ENCODE measurements at places on chromosomes 12 and 14.

DNA sequence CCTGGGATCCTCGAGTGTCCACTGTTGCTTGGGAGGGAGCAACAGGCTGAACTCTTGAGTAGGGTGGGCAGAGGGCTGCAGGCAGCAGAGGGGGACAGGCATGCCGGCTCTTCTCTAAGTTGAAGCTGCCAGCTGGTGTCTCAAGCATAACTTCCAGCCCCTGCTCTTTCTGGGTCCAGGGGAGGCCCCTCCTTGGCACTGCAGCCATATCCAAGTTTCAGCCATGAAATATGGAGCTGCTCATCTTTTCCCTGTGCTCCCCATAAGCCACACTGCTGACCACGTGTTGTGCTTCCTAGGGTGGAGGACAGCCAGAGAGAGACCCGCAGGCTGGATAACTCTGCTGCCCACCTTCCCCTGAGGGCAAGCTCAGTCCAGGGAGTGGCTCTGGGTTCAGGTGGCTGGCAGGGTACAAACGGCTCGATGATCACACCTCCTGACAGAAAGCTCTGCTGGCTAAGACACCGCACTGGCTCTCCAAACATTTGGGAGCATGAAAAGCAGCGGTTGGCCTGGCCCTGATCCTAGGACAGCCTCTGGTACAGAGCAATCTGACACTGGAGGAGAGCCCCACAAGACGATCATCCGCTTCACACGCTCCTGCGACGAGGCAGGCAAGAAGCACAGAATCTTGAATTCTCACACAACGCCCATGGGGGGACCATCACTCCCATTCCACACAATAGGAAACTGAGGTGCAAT, 79.6 kb downstream of the PITPNM2 start:
- DNase-seq: no peak

DNA sequence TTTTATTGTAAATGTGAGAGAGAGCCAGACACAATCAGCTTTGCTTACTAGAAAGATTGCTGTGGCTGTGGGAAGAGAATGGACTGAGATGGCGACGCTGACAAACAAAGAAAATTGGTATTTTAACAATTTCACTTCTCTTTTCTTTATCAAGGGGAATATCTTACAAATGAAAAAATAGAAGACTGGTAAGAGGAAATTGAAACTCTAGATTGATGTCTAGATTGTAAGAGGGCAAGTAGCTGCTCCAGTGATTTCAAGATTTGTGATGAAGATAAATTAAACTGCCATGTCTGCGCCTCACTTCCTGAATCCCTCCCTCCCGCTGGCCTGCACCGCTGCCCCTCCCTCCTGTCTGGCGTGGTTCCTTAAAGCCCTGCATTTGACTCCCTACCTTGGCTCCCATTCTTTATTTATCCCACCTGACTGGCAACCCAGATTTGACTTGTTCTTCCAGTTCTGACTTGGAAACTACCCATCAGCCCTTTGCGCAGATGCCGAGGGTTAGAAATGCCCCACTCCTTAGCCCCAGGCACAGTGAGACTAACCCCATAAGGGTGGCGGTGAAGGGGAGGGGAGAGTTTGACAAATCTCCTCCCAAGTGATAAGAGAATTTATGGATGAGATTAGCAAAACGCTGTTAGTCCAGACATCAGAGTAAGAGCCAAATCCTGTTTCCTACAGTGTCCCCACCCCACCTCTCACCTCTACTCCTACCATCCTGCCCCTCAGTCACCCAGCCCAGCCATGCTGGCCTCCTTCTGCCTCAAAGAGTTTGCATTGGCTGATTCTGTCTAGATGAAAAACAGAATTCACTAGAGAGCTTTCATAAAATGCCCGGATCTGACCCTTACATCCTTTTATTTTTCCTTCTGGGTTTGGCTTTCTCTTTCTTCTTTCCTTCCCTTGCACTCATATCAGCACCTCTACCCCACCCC, 125.3 kb upstream of the ATF7IP start:
- no peak for DNase-seq

DNA sequence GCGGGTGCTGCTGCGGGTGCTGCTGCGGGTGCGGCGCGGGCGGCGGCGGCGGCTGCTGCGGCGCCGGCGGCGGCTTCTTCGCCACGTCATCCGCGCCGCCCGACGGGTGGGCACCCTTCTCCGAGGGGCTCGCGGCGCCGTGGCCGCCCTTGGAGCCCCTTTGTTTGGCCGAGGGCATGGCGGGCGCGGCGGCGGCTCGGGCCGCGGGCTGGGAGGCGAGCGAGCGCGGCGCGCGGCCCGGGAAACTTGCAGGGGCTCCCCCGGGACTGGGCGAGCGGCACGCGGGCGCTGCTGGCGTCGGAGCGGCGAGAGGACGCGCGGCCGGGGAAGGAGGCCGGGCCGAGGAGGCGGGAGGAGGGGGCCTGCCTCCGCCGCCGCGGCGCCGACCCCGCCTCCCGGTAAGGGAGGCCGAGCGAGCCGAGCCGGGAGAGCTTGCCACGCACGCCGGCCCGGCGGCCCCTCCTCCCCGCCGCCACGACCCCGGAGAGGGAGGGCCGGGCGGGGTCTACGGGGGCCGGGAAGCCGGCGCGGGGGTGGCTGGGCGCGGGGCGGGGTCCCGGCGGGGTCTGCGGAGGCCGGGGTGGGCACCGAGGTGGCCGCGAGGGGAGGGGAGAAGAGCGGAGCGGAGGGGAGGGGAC, at the start of gene CKAP4:
Gene CKAP4 (minus strand): TSS at position 347 of the 638 bp plus-strand sequence. CDS start 169 bp downstream, at position 178.
- peak; percentile 40 for DNase-seq

- no peak for DNase-seq
Measured at GRCh38 chr14:100212476-100213333, 26.2 kb upstream of the YY1 start.

DNA sequence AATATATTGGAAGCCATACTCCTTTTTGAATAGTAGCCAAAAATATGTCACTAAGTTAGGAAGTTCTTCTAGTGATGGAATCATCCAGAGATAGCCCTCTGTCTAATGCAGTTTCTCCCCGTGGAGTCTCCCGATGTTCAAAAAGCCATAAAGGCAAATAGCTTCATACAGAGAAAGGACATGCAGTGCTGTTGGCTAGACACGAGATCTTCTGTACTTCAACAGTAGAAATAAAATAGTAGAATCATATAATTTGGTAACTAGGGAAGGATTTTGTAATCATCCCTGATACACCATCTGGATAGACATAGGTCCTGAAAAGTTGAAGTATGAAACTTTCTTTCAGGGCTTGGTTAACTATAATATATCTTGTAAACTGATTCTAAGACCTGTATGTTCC, 27.6 kb downstream of the LRFN5 start:
- no peak for DNase-seq

DNA sequence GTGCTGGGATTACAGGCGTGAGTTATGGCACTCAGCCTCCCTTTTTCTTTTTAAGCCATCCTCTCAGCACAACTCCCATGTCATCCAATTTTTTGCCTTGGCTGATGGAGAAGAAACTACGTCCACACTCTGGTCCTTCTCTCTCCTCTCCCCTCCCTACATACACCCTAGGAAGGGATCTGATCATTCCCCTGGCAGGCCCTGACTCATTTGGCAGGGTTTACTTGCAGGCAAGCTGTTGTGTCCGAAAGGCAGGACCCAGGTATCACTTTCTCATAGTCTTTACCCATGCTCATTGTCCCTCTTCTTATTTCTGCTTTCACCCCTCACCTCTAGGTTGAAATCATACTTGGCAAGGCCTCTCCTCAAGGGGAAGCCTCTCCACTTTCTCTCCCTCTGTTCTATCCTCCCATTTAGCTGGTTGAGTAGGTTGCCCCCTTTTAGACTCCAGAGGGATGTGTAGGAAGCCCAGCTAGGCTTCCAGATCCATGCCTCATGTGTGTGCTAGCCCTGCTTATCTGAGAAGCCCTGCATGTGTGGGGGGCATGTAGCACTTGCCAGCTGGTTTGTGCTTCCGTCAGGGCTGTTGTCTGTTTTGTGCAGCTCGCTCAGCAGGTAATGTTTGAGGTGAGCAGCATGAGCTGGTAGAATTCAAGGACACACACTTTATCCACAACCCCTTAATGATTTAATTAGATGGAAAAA, 14.8 kb downstream of the GPR19 start:
- no peak for DNase-seq

GRCh38 chr12:92464911-92465310, 237.9 kb upstream of the PLEKHG7 start:
- no peak for DNase-seq

DNA sequence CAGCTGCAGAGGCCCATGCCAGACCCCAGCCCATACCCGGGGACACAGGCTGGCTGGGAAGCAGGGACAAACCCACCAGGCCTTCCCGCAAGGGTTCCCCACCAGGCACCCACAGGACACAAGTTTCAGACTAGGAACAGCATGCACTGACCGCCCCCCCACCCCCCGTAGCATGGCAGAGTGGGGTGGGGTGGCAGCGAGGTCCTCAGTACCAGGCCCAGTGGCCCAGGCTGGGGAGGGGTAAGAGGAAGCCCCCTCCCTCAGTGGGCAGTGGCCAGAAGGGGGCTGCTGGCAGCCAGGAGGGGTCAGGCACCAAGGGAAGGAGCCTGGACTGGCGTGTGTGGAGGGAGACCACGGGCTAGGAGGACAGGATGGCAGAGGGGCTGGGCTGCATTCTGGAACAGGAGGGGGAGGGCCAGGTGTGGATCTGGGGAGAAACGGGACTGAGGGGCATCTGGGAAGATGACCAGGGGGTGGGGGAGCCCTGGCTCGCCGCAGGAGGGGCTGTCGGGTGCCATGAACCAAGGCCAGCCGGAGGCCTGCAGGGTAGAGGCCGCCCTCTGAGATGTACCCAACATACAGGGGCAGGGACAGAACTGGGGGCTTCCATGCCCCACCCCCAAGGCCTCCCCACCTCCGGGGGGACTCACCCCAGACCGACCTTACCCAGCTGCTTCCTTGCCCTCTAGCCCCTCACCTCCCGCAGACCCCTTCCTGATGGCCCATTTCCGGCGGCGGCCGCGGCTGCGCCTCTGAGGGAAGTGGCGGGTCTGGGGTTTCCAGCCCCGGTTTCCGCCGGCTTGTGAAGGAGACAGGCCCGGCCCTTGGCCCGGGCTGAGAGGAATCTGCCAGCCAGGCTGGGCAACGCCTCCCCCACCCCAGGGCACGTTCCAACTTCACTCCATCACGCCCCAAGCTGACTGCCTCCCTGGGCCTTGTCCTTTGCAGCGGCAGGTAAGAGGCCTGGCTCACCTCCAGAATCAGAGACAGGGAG, 5.6 kb upstream of the JAG2 start:
- no peak for DNase-seq

GRCh38 chr12:88408823-88409222, 171.4 kb downstream of the KITLG start:
- DNase-seq: no peak

DNA sequence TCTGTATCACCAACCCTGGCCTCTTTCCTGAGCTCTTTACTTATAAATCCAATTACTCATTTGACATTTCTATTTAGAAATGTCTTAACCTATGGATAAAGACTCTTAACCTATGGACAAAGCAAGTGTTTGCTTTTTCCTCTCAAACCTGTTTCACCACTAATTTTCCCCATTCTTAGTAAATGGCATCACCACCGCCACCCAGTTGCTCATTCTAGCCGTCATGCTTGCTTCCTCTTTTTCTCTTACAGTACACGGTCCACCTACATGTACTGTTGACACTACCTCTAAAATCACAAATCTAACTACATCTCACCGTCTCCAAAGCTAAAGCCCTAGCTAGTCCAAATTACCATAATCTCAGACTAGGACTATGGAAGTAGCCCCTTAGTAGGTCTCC, 60.0 kb downstream of the CAPS2 start:
- no peak for DNase-seq

DNA sequence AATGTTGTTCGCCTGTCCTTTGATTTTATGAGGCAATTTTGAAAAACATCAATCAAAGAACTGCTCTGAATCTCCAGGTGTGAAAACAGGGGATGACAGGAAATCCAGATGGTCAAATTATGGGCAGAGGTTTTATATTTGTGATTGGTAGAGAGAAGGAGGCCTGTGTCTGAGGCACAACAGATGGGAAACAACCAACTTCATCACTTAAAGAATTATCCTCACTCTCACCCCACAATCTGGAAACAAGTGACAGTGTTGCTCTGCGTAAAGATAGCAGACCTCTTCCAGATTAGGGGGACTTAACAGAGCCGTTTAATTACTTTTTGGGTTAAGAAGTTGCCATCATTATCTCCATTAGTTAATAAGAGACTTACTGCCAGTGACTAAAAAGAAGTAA, 64.1 kb upstream of the EGLN3 start:
- DNase-seq: no peak

DNA sequence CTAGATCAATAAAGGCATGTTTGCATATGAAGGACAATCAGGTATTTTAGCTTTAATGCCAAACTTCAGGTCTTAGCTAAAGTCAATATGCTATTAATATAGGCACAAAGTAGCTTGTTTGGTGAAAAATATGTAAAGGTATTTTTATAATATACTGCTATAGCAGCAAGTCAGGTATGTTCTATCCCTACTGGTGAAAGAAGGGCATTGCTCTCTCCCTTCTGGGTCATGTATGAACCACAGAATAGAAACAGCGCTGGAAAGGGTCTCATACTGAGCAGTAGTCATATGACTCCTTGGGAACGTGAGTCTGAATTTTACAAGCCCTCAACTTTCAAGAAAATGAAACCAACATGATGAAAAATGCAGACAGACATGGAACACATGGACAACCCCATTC, 314.6 kb downstream of the GRIN2B start:
- no peak for DNase-seq

GRCh38 chr12:10283027-10283426, 24.6 kb upstream of the KLRD1 start:
- no peak for DNase-seq

DNA sequence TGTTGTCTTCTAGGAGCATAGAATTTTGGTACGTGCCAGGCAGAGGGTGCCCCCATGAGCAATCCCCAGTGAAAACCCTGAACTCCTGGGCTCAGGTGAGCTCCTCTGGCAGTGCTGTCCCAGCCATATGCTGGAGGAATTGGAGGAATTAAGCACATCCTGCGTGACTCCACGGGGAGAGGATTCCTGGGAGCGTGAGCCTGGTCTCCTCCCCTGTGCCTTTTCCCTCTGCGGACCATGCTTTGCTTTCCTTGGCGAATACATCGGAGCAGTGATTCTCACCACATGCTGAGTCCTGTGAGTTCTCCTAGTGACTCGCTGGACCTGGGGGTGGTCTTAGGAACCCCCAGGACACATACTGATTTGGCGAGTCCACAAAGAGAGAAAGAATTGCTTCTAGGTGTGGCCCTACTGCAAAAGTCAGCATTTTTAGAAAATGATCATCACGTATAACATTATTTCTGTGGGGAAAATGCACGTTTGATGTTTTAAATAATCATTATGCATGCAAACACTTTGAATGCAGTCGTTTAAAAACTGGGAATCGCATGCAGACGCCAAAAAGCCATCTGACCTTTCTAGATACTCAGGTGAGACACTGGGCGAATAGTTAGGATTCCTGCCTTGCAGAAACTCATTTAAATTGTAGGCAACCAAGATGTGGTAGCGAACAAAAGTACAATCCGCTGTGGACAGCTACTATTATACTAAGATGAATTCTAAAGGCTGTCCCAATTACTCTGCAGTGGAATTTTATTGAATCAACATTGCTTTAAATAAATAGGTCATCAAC, 370.9 kb downstream of the TMEM132D start:
- no peak for DNase-seq

DNA sequence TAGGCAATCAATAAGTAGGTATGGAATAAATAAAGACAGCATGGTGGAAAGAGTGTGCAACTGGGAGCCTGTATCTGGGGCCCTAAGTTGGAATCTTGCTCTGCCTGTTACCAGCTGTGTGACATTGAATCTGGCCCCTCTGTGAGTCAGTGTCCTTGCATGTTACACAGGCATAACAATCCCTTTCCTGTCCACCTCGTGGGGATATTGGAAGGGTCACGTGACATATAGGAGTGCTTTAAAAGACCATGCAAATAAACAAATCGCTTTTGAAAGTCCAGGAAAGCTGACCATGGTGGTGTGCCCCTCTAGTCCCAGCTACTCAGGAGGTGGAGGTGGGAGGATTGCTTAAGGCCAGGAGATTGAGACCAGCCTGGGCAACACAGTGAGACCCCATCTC, 51.1 kb upstream of the VRK1 start:
- no peak for DNase-seq
